ENCODE measurements at places on chromosomes 3 and 15.

- DNase-seq: no peak
Measured at GRCh38 chr3:117278424-117279190, 569.0 kb downstream of the TUSC7 start.

GRCh38 chr3:141164852-141165251, 66.8 kb upstream of the PXYLP1 start:
- DNase-seq: no peak

DNA sequence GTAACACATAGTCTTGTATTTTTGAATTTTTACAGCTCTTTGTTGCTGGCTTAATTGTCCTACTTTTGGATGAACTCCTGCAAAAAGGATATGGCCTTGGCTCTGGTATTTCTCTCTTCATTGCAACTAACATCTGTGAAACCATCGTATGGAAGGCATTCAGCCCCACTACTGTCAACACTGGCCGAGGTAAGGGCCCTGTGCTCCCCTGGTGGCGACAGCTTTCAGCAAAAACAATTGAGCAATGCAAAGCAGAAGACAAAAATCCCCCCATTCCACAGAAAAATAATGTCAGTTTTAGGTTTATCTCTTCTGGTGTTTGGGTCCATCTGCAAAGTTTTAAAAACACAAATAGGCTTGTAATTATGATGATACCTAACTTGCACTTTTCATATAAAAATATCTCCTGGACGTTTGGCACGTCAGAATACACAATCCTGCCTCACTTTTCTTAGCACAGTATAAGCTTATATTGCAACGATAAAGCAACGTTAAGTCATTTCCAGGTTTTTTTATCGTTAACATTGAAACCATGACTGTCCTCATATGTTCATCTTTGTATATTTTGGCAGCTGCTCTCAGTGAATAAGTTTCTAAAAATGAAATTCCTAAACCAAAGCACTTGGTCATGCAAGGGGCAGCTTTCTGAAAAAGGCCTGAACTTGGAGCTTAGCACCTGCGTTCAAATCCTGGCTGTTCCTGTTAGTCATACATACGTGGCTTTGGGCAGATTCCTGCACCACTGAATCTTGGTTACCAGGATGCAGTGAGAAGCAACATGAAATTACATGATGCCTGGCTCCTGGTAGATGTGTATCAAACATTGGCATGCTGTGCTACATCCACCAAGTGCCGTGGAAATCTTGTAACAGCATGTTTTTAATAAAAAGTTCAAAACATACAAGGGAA, 8.5 kb downstream of the SEC61A1 start:
- no peak for DNase-seq

- DNase-seq: no peak
Measured at GRCh38 chr3:9201266-9201665, 48.2 kb downstream of the SRGAP3 start.

DNA sequence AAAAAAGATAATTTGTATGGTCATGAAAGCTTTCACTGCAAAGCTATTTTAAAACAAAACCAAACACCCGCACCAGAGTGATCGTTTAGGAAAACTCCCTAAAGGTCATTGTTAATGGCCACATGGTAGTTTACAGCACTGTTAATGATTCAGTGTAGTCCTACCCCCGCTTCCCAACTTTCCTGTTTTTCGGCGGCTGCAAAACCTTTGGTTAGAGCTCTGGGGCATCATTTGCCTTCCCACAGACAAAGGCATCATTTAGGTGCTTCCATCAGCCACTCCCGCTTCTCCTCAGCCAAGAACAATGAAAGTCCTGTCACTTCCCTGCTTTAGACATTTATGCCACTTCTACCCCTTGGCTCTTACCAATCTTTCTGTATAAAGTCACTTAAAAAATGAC, 10.6 kb downstream of the MELTF start:
- no peak for DNase-seq
